GM12892 (cell line): ENCODE measurements at places on chromosomes 16 and 17.

DNA sequence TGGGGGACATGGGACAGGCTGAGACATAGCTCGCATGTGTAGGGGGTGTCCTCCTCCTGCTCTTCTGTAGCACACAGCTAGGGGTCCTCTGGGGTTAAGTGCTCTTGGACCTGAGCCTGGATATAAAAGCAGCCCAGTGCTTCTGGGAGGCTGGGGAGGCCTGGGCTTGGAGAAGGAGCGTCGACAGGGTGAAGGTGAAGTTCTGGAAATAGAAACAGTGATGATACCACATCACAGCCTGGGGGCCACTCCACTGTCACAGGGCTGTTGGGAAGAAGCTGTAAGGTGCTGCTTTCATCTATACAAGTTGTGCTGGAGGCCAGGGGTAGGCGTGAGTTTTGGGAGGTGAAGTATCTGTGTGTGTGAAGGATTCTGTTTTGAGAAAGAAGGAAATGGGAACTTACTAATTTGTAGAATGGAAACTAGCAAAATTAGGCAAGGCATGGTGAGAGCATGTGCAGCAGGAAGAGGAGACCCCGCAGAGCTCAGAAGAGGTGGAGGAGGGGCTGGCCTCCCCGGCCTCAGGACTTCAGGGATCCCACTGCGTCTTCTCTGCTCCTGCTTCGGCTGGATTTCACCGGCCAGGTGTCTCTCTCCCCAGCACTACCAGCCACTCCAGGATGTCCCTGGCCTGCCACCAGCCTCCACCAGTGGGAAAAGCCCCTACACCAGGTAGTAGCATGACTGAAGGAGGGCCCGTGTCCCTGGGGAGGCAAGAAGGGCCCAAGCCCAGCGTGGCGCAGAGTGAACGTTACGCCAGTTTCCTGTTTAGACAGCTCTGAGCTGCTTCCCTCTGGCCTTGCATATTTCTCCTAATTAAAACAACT, 19.4 kb downstream of the PLCG2 start:
- DNase-seq, result peak; percentile 53

GRCh38 chr17:82015311-82015971, 7.2 kb downstream of the CENPX start:
- DNase-seq, result no peak

GRCh38 chr16:46618516-46618915, 2.7 kb downstream of the SHCBP1 start:
- DNase-seq, result no peak

DNA sequence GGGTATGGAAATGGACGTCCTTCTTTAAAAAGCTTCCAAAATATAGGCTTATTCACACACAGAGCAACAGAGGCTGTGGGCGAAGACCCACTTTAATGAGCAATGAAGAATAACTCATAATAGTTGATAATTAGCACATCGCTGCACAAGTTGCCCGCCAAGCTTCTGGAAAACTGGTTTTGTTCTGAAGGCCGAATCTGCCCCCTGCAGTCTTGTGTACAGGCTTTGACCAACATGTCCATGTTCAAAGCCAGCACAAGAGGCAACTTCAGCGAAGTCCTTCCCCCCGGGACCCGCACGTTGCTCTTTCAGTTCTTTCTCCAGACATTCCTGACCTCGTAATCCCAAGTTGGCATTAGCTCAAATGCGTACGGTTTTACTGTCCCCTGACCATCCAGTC, 73.3 kb downstream of the IRX5 start:
- DNase-seq, result no peak
